ENCODE measurements at places on chromosomes 2 and 18.

DNA sequence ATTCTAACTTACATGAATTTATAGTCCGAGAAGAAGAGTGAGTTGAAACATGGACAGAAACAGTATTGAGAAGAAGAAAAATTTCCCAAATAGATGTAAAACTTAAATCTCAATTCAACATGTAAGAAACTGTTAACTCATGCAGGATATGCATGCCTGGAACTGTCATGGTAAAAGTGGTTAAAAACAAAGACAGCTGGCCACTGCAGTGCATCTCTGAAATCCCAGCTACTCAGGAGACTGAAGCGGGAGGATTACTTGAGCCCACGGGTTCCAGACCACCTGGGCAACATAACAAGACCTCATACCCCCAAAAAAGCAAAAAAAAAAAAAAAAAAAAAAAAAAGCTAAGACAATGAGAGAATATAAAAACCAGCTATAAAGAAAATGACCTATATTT is 93.0 kb upstream of the TTC27 start:
- DNase-seq, result no peak

DNA sequence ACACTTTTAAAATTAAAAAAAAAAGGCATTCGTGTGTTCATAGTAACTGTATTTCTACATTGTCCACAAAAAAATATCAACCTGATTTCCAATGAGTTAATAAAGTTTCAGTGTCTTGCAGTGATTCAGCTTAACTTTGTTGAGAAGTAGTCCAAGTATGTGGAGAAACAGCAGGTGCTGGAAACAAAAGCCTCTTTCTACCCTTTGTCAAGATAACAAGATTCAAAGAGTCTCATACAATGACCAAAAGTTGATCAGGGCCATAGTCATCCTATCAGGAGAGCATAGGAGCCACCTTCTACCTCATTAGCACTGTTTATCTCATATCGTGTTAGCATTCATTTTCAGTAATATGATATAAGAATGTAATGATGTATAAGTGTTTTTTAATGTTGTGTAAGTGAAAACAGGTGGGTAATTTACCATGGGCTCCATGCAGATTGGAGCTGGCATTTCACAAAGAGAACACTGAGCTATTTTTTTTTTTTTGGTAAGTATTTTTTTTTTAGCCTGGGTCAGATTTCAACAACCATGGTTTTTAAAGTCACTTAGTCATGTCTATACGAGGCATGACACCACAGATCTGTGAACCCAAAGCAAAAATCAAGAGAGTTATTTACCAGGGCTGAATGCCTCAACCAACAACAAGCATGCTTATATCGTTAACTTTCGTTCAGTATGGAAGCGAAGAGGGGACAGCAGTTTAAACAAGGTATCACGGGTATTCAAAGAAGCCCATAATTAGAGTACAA is 165.0 kb upstream of the ZNF521 start:
- no peak for DNase-seq

DNA sequence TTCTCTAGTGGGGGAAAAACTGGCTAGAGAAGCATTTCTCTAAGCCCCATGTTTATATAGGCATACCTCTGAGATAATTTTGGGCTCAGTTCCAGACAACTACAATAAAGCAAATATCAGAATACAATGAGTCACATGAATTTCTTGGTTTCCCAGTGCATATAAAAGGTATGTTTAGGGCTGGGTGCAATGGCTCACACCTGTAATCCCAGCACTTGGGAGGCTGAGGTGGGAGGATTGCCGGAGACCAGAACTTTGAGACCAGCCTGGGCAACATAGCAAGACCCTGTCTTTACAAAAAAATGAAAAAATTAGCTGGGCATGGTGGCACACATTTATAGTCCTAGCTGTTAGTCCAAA is 22.2 kb downstream of the TSN start:
- DNase-seq, result no peak

DNA sequence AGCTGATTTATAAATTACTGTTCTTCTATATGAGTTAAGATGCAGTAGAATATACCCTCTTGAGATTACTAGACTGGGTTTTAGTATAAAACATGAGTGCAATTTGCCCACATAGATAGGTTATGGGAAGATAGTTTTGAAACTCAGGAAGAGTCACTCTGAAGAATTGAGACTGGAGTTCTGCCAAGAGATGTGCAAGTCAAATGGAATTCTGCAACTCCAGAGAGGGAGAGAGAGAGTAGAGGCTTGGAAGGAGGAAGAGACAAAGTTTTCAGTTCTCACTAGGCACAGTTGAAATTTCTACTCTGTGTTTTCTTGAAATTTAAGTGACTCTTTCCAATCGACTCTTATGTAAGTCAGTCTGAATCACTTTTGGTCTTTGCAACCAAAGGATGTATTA is 878.8 kb downstream of the TSN start:
- DNase-seq, result no peak

- peak; percentile 38 for DNase-seq
Observed at GRCh38 chr2:224909885-224910573, 132.2 kb downstream of the DOCK10 start.

DNA sequence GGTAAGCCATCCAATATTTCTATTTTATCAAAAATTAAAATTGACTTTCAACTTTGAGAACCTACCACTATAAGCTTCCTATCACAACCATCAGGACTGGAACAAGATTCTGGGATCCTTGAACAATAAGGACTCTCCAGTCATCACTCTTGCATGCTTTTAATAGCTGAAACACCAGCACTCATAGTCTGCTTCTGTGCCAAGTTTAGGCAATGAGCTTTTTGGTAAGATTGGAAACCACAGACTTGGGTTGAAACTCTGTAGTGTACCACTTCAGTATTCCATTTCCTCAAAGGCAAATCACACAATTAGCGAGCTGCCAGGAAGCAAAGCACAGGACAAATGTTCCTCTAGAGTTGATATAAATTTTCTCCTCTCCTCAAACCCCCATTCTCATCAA is 1065.8 kb upstream of the SLC39A10 start:
- DNase-seq, result no peak
